Hippocampal formation (tissue), 2 donors: ENCODE measurements at places on chromosomes 4 and X.
A peak's percentile ranks its signal among the peaks of the same experiment; 100 is the strongest.

DNA sequence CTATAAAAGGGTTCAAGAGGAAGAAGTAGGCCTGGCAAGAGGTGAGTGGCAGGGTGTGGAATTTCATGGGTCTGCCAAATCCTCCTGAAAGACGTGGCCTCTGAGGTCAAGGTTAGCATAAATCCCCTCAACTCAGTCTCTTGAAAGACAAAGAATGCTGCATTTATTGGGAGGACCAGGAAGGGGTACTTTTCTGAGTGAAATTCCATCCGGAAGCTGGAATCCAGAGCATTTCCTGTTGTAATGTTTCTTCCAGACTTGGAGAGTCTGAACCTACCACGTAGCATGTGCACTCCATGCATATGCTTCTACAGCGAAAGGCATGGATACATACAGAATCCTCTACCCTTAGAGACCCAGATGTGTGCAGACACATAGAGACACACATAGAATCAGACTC is 13.4 kb upstream of the FGD1 start:
- DNase-seq = no peak

DNA sequence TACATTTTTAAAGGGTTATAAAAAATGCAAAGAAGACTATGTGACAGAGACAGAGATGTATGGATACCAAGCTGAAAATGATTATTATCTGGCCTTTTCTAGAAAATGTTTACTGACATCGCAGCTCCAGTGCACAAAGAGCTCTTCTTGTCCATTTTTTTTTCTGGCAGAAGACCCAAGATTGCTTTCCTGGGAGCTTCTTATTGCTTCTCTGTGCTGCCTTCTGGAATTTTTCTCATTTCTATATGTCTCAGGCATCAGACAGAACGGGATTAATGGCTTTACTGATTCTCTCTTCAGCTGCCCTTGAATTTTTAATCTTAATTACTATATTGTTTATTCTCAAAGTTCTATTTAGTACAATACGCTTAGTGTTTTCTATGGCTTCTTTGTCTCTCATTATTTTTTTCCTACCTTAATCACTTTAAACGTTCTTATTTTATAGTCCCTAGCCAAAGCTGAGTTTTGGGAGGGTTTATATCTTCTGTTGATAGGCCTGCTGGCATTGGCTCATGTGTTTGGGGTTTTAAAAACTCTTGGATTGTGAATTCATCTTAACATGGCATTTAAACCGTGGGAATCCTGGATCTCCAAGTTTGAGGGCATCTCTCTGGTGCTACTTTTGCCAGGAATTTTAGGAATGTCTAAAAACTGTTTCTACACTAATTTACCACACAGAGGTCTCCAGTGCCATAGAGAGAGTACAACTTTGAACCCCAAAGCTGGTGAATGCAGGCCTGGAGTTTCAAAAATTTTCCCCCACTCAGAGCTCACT is 138.9 kb upstream of the LNX1 start:
- no peak for DNase-seq

- DNase-seq = no peak
Observed at GRCh38 chr4:90495936-90496335, 368.7 kb downstream of the CCSER1 start.

GRCh38 chr4:97665553-97665952 is 477.7 kb downstream of the STPG2 start:
- DNase-seq = no peak

DNA sequence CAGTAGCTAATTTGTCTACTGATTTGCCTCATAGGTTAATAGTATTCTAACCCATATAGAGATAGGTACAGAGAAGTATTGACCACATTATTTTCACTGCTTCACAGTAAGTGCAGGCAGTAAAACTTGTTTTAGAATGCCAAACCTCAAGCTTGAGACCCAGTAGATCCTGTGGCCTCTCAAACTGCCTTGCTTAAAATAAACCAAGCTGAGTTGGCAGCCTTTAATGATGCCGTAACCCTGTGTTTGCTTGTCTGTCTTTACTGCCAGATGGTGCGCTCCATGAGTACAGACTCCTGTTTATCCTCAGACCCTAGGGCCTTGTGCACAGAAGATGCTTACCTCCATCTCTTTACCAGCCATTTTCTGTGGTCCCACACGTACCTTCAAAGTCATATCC is 50.8 kb downstream of the ANXA3 start:
- no peak for DNase-seq

DNA sequence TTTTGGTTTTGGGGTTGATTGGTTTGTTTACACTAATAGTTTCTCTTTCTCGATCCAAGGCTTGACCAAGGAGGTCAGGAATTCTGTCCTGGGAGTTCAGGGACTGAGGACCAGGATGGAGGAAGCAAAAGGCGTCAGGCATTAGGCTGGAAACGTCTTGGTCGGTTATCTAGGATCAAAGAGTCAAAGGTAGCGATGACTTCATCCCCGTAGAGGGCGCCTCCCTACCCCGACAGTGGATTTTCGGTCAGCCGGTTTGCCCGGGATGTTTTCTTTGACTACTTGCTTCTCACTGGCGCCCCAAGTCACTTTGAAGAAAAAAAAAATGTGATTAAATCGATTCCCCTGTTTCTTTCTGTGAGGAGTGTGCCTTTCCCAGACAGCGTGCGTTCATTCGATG is 980 bp upstream of the FHDC1 start:
- no peak for DNase-seq

DNA sequence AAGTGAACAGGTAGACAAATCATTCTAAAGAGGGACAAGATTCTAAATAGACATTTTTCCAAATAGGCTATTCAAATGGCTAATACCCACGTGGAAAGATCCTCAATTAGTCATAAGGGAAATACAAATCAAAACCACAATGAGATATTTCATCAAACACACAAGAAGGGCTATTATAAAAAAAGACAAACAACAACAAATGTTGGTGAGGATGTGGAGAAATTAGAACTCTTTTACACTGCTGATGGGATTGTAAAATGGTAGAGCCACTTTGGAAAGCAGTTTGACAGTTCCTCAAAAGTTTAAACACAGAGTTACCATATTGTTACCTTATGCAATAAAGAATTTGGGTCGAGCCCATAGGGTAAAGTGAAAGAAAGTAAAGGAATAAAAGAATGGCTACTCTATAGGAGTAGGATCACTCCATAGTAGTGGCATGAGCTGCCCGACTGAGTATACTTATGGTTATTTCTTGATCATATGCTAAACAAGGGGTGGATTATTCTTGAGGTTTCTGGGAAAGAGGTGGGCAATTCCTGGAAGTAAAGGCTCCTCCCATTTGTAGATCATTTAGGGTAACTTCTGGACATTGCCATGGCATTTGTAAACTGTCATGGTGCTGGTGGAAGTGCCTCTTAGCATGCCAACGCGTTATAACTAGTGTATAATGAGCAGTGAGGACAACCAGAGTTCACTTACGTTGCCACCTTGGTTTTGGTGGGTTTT is 58.9 kb upstream of the FAM9C start:
- no peak for DNase-seq

DNA sequence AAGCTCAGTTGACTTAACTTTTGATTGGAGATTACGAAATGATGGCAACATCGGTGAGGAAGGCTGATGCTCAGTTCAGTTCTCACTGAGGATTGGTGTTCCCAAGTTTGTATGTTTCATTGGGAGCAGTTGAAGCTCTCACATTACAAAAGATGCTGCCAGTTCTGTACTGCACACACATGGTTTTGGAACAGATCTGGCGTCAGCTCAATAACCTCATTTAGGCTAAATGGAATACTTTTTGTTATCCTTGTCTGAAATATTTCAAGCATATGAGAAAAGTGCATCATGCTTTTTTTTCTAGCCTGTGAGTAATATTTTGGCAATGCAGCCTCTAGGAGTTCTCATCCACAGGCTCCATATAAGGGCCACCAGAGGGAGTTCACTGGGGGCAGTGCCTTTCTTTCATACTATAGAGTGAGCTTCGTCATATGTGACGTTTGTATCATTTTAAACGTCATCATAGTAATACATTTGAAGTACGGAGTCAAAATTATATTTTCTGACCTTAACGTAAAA is 4.1 kb downstream of the ENPEP start:
- no peak for DNase-seq

- DNase-seq = no peak
Observed at GRCh38 chr4:78818530-78819079, 42.5 kb downstream of the BMP2K start.

GRCh38 chrX:54808109-54808604 is 612 bp downstream of the MAGED2 start:
- peak; percentile 43 for DNase-seq

- no peak for DNase-seq
Observed at GRCh38 chr4:71604785-71605184, 179.1 kb downstream of the GC start.
